ENCODE measurements at places on chromosomes 13 and 19.

DNA sequence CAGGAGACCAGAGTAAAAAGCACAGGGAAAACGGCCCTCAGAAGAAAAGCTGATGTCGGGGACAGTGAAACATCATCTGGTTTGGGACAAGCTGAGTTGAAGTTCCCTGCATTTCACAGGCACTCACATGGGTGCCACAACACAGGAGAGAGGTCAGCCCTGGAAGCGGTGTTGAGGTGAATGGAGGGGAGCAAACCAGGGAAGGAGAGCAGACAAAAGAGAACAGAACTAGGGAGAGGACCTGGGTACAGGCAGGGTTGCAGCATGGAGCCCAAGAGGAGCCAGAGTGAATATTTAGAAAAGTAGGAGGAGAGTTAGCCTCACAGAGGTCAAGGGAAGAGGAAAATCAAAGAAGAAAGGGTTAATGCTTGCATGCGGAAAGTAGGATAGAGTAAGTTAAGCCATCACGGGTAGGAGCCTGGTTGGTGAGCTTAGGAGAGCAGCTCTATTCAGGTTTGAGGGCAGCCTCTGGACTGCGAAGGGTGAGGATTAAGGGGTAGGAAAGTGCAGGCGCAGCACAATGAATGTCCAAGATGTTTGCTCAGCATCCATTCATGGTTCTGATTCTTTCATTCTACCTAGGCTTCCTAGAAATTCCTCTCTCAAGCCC lies 15.5 kb downstream of the FAM216B start:
- no peak for DNase-seq

- DNase-seq: no peak
Observed at GRCh38 chr13:109323338-109323737, 463.0 kb downstream of the IRS2 start.

- no peak for DNase-seq
Observed at GRCh38 chr13:106393776-106394175, 141.7 kb downstream of the EFNB2 start.

DNA sequence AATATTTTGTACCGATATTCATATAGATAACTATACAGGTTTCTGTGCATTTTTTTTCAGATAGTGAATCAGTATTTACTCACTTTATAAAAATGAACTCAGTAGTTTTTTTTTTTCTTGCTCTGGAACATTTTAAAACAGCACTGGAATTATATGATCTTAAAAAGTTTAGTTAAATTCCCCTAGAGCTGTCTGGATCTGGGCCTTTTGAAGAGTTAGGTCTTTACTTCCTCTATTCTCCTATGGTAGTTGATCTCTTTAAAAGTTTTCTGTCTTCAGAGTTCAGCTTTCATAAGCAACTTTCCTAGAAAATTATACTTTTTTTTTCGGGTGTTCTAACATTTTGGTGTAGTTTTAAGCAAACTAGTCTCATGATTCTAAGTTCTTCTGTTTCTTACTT lies 21.8 kb upstream of the RBM26 start:
- no peak for DNase-seq

GRCh38 chr13:45781553-45782326 lies 69.8 kb downstream of the SIAH3 start:
- peak; percentile 3 for DNase-seq
